ENCODE measurements at places on chromosomes 2 and 18.
A peak's percentile ranks its signal among the peaks of the same experiment; 100 is the strongest.

DNA sequence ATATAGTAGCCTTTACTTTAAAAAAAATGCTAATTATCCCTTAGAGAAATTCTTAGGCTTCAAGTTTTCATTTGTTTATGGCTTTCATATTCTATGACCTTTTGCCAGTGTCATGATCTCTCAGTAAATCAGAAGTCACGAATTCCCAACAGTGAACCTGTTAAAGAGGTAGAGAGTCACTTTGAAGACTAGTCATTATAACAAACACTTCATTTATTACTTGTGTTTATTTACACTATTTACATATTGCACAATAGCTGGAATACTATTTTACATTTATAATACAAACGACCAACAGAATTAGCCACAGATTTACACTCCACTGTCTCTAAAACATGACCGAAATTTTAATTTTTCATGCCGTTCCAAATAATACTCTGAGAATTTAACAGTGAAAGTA lies 8.5 kb downstream of the ALKAL2 start:
- no peak for DNase-seq

DNA sequence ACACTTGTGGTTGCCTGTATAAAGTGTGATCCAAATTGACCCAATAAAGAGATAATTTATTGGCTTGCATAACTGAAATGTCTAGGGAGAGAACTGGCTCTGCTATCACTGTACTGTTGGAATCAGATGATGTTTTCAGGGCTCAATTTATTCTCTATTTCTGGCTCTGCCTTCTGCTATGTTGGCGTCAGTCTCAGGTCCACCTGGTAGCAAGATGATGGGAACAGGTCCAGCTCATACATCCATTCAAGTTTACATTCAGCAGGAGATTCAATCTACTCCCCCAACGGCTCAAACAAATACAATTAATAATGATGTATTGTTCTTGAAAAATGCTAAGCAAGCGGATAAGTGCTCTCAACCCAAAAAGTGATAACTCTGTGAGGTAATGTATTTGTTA lies 297.7 kb upstream of the SYT4 start:
- DNase-seq: no peak

DNA sequence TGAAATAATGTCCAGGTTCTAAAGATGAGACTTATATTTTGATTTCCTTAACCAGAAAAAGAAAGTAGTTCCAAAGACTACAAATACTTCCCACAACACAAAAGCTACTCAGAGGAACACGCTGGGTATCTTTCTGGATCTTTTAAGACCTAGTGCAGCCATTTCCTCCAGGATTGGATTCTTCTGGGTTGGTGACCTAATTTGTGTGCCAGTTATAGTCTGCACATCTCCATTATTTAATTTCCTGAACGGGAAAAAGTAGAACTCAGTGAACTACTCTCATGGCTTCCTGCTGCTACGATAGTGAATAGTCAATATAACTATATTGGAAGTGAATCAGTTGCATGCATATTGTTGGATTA lies 1.5 kb downstream of the TMEM87B start:
- DNase-seq: no peak

- no peak for DNase-seq
These were observed 198.5 kb downstream of the FHOD3 start for GRCh38 chr18:36496022-36496421.

DNA sequence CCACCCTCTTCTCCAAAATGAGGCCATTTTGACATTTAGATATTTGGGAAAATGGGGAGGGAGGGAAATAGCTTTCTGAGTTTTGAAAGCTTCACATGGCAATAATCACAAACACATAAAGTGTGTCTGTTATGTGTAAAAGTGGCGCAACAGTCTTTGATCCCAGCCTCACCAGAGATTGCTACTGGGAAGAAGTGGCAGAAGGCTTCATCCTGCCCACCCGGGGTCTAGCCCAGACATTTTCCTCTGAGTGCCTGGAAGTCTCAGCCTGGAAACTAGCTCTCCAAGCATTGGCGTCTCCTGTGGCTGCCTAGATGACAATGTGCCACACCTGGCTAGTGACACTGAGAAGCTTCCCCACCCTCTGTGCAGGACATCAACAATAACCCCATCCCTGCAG lies 1.7 kb upstream of the LBH start:
- DNase-seq: no peak

DNA sequence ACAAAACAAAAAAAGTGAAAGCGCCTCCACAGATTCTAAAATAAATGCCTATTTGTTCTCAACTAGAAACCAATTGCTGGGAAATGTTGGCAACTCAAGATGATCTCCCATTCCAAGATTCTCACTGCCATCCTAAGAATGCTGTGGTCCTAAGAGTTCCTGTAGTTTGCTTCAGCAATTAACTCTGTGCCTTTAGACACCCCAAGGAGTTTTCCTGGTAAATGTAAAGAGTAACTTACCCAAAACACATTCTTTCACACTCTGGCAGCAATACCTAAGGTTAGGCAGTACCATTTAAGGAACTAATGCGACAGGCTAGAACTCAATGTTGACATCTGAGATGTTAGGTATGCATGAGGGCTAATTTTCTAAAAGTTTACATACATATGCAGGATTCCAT lies 58.8 kb upstream of the TANK start:
- no peak for DNase-seq

- peak; percentile 40 for DNase-seq
These were observed 394.5 kb downstream of the DLGAP1 start for GRCh38 chr18:4060427-4061281.

DNA sequence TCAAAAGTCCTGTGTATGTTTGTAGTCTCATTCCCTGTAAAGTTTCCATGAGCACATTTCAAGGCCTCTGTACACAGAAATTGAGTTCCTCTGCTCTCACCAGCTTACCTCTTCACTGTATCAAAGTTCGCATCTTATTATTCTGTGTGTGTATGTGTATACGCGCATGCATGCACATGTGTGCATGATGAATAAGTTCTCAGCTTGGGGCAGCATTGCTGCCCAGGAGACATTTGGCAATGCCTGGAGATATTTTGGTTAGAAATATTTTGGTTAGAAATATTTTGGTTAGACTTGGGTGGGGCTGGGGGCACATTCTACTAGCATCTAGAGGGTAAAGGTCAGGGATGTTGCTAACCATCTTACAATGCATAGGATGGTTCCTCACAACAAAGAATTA lies 23.4 kb downstream of the TCF7L1 start:
- DNase-seq: no peak

GRCh38 chr18:75161256-75162028 lies 47.5 kb downstream of the PTGR3 start:
- DNase-seq: no peak

DNA sequence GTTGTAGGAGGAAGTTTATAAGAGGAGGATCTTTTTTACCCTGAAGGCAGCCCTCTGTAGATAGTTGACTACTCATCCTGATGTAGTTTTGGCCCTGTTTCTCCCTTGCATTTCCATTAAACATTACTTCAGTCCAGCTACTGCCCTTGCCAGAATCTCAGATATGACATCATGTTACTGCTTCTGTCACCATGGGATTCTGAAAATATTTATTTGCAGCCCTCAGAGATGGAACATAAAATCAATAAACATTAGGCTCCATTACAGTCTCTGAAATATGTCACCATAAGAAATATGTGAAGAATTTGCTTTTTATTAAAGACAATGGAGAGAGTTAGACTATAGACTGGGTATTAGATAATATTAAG lies 68.7 kb upstream of the STK39 start:
- no peak for DNase-seq

DNA sequence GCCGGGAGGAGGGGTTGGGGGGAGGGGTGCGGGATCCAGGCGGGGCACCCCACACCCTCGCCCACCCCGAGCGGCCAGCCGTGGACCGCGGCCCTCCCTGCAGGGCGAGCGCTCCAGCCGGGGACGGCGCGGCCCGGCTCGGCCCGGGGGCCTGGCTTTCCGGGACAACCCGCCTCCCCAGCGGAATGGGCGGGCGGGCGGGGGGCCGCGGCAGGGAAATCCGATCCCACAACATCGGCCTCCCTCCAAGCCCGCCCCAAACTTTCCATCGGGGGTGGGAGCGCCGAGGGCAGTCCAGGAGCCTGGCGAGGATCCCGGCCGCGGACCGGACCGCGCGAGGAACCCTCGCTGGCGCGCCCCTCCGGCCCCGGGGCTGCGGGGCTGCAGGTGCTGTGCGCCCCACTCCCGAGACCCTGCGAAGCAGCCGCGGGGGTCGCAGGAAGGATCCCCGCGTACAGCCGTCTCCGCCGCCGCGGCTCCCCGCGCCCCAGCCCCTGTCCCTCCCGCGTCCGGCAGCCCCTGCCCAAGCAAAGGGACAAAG lies 529 bp downstream of the SEMA4C start:
- no peak for DNase-seq

GRCh38 chr2:27354597-27354927 lies 2.0 kb downstream of the GTF3C2 start:
- no peak for DNase-seq

DNA sequence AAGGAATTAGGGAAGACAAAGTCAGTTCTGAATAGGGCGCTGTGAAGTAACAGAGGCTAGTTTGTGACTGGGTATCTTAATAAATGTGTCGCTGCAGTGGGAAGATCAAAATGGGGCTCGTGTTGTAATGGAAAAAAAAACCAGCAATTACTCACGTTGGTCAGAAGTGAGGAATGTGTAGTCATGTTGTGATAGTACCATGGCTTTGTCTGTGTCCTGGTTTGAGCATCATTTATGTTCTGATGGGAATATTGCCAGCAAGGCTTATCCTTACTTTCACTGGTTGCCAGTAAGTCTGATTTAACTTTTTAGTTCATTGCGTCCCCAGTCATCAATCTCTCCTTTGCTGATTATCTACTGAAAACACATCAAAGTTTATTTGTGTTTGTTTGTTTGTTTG lies 467.6 kb downstream of the NYAP2 start:
- no peak for DNase-seq

GRCh38 chr2:37324786-37325624 lies at the start of gene PRKD3:
Gene PRKD3 (minus strand): TSS chr2:37324833. CDS start chr2:37316524, 8,309 bp downstream.
- DNase-seq: no peak

DNA sequence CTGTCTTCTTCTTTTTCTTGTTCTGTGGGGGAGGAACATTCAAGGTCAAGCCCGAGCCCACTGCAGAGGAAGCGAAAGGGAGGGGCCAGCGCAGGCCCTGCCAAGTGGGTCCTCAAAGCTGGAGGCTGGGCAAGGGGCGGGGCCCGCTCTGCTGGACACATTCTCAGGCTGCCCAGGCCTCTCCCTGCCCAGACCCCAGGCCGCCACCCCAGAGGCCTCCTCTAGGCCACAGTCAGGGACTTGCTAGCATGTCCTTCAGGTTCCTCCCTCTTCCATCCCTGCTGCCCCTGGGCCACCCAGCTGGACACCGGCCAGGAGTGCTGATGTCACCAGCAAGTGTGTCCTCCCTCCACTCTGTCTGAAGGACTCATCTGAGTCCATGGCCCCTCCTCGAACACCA lies 44.1 kb downstream of the KIF1A start:
- no peak for DNase-seq

DNA sequence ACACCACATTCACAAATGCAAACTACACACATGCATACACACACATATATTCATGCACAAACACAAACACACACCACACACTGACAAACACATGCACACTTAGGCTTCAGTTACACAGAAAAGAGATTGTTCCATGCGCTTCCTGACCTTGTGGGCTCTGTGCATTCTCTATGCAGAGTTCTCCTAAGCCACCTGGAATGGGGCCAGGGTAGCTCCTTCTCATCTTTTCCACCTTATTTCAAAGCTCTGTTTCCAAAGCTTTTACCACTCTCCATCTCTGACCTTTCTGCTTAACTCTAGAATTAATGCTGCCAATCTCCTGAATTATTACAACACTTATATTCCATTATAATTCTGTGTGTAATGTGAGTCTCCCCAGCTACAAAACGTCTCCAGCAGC lies 522.3 kb upstream of the MYT1L start:
- no peak for DNase-seq

GRCh38 chr2:66596256-66596655 lies 161.3 kb downstream of the MEIS1 start:
- DNase-seq: no peak

- no peak for DNase-seq
These were observed 2.9 kb upstream of the BCL2L11 start for GRCh38 chr2:111117598-111118480.

DNA sequence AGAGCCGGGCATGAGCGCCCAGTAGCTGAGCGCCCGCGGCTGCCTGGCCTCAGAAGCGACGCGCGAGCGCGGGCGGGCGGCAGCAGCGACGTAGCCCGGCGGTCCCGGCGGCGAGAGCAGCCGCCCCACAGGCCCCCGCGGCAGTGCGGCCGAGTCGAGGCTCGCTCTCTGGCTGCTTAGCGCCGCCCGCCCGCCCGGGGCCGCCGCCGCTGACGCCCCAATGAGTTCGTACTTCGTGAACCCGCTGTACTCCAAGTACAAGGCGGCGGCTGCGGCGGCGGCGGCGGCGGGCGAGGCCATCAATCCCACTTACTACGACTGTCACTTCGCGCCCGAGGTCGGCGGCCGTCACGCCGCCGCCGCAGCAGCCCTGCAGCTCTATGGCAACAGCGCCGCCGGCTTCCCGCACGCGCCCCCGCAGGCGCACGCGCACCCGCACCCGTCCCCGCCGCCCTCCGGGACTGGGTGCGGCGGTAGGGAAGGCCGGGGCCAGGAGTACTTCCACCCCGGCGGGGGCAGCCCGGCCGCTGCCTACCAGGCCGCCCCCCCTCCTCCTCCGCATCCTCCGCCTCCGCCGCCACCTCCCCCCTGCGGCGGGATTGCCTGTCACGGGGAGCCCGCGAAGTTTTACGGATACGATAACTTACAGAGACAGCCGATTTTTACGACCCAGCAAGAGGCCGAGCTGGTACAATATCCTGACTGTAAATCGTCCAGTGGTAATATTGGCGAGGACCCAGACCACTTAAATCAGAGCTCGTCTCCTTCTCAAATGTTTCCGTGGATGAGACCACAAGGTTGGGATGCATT lies 847 bp downstream of the HOXD8 start:
- DNase-seq: no peak

GRCh38 chr2:198004921-198005829 lies 200.8 kb downstream of the PLCL1 start:
- no peak for DNase-seq

DNA sequence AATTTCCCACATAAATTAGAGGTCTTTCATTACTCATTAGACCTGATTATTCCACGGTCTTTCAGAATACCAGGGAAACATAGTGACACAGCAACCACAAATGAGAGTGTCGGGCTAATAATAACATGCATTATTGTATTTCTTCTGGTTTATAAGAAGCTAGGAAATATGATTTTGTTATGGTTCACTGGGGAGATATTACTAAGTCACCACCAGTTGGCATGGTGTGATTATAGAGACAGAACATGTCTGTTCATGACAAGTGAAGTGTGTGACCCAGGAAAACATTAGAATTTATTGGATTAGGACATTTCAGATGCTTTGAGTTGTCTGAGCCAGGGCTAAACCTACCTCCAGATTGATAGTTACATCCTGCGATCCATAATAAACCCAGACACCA lies 494.4 kb downstream of the FBXO15 start:
- no peak for DNase-seq

GRCh38 chr2:10378189-10378588 lies 69.9 kb downstream of the ODC1 start:
- no peak for DNase-seq
